ENCODE measurements at places on chromosomes 12 and 14. TPM values are rescaled to one million over a fixed set of nuclear protein-coding genes. Genes with fewer than 3 reads are reported as not detected.

Gene COQ6
- 21.1 TPM for total RNA-seq

Gene SSPN
- 2.7 TPM for total RNA-seq

Gene HOXC9
- total RNA-seq = 2.9 TPM

Gene COCH
- 1.1 TPM for total RNA-seq

Gene WSB2
- 81.9 TPM for total RNA-seq

Gene RILPL1
- 11.7 TPM for total RNA-seq

Gene NR4A1
- total RNA-seq = 1.2 TPM

Gene ALX1
- total RNA-seq = 6.8 TPM

Gene AKAP6
- total RNA-seq = 25.0 TPM

Gene SLC15A4
- total RNA-seq = 36.0 TPM

Gene LRP1
- total RNA-seq = 425 TPM
